Bronchial smooth muscle cell (primary cell): ENCODE measurements at places on chromosomes 6 and 20. TPM values are rescaled to one million over a fixed set of nuclear protein-coding genes. Genes with fewer than 3 reads are reported as not detected.

HUS1B gene
- total RNA-seq = 0.43 and 0.79 TPM in 2 replicates

ZNF831 gene
- total RNA-seq = under 0.01 TPM in 1 of 2 replicates, not detected in the other

C20orf202 gene
- not detected in 2 replicates for total RNA-seq

ECT2L gene
- total RNA-seq = 0.09 and 0.16 TPM in 2 replicates

FGD2 gene
- not detected in 2 replicates for total RNA-seq

BCAS1 gene
- under 0.01 and 0.09 TPM in 2 replicates for total RNA-seq

NT5E gene
- 331 and 607 TPM in 2 replicates for total RNA-seq
